ENCODE measurements at places on chromosomes 5 and 9. TPM values are rescaled to one million over a fixed set of nuclear protein-coding genes. Genes with fewer than 3 reads are reported as not detected.

The MEIKIN gene
- total RNA-seq = not detected

- no peak for DNase-seq
These were observed 96.5 kb upstream of the ANKRD55 start for GRCh38 chr5:56329652-56330051.

DNA sequence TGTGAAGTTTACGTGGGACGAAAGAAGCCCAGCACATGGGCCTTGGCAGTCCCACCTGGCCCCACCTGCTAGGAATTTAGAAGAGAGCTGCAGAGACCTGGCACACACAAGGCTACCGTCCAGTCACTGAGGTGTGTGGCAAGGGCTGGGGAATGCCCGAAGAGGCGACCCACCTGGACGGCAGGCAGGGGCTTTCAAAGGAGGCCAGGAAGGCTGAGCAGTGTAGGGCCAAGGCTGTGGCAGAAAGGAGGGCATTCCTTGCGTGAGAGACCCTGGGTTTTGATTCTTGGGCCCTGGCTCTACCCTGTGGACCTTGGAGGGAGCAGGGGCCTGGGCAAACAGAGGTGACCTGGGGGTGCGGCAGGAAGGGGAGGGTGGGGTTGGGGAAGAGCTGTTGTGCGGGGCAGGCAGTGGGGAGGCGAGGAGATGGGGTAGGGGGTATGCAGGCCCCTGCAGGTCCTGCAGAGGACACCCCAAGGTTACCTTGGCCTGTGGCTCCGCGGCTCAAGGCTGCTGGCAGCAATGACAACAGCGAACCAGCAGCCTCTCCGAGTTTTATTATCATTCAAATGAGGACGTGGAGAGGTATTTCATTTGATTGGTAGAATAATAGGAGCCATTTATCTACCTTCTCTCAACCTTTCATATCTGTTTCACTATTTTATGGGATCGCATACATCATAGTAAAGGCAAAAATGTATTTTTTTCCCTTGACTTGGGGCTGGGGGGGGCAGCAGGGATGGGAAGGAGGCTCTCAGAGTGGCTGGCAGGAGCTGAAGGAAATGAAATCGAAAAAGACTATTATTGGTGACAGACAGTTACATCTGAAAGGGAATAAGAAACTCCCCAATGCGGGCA is 24.8 kb downstream of the TSPAN17 start:
- no peak for DNase-seq

DNA sequence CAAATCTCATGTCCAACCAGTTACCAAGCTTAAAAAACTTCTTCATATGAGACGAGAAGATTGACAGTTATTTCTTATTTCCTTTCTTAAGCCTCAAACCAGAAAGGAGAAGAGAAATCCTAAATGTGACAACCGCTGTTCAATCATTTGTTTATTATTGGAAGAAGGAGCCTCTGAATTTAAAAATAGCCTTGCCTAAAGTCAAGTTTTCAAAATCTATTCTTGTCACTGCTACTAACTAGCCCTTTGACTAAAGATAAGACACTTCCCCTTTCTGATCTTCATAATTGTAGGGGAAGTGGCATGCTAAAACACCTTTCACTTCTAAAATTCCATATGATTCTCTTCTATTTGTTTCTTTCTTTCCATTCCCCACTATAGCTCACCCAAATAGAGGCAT is 106.2 kb upstream of the EMB start:
- DNase-seq = no peak

DNA sequence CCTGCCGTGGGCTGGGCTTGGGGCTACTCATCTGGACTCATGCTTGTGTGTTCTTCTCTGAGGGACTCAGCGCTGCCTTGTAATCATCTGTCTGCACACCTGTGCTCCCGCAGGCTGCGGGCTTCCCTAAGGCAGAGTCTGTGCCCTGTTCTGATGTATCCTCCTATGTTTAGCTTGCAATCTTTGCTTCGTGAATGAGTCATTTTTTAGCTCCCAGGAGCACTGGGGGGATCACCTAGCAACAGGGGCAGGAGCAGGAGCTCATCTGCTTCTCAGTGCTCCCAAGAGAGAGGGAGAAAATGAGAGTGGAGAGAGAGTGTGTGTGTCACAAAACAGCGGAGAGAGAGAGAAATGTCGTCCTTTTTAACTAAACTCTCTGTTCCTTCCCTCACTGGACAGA is 202.4 kb upstream of the ZNF618 start:
- DNase-seq = no peak

GRCh38 chr9:3288686-3289085 is 237.1 kb downstream of the RFX3 start:
- no peak for DNase-seq

The PPP3R2 gene
- 0.41 TPM for total RNA-seq

The CARTPT gene
- total RNA-seq = 2.9 TPM

DNA sequence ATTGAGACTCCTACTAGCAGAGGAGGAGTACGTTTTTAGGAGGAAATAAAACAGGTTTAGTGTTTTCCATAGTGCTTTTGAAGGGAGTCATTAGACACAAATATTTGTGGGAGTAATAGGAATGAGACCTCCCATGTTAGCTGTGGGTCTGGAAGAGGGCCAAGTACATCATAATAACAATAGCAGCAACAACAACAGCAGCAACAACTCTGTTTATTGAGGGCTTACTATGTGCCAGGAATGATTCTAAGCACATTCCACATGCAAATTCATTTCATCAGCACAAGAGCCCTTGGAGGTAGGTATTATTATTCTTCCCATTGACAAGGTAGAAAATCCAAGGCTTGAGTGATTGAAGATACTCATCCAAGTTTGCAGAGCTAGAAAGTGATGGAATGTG is 384.2 kb upstream of the RPS23 start:
- no peak for DNase-seq

GRCh38 chr5:179731791-179732411 is 721 bp upstream of the MAML1 start:
- no peak for DNase-seq

The ABL1 gene
- 21.6 TPM for total RNA-seq

DNA sequence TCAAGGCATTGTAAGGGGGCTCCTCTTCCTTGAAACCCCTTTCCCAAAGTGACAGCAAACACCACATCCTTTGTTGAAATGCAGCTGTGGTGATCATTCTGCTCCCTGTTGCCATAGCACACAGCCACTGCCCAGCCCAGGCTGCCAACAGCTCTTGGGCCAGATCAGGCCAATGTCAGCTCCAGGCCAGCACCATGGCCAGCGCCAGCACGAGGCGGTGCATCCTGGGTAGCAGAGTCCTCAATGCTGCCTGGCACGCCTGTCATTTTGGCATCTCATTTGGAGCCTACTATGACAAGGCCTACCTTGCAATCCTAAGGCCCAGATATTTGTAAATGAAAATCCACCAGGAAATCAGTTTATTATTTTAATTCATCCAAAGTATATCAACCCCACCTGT is 390.6 kb downstream of the DNAH5 start:
- DNase-seq = no peak

- DNase-seq = no peak
These were observed 585.5 kb downstream of the TLE1 start for GRCh38 chr9:81103597-81104471.

The TNFAIP8 gene
- 2.9 TPM for total RNA-seq

DNA sequence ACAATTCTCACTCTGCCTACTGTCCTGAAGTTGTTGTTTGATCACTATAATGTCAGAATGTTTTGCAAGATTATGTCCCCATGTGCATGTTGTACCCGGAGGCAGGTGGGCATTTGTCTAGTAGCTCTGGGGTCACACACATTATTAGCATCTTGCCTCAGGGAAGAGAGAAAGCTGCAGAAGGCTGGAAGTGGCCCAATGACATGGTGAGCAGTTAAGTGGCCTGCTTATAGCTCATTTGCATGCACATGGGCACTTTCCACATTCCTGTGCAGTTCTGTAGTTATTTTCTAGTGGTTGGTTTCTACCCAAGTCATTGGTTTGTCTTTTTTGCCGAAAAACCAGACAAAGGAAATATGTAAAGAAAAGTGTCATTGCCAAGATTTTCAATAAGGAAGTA is 80.9 kb downstream of the MAP1B start:
- DNase-seq = no peak

Measured in frontal cortex (tissue), 4 donors.